Fibroblast of villous mesenchyme (primary cell): ENCODE measurements at places on chromosomes 7 and 10. TPM values are rescaled to one million over a fixed set of nuclear protein-coding genes. Genes with fewer than 3 reads are reported as not detected.

GRCh38 chr10:33327751-33328150 is 6.7 kb downstream of the NRP1 start:
- peak; percentile 33 for DNase-seq

- no peak for DNase-seq
These were observed 6.9 kb downstream of the C7orf57 start for GRCh38 chr7:48042216-48042615.

GRCh38 chr7:21086688-21087087 is 300.0 kb upstream of the SP8 start:
- no peak for DNase-seq

DNA sequence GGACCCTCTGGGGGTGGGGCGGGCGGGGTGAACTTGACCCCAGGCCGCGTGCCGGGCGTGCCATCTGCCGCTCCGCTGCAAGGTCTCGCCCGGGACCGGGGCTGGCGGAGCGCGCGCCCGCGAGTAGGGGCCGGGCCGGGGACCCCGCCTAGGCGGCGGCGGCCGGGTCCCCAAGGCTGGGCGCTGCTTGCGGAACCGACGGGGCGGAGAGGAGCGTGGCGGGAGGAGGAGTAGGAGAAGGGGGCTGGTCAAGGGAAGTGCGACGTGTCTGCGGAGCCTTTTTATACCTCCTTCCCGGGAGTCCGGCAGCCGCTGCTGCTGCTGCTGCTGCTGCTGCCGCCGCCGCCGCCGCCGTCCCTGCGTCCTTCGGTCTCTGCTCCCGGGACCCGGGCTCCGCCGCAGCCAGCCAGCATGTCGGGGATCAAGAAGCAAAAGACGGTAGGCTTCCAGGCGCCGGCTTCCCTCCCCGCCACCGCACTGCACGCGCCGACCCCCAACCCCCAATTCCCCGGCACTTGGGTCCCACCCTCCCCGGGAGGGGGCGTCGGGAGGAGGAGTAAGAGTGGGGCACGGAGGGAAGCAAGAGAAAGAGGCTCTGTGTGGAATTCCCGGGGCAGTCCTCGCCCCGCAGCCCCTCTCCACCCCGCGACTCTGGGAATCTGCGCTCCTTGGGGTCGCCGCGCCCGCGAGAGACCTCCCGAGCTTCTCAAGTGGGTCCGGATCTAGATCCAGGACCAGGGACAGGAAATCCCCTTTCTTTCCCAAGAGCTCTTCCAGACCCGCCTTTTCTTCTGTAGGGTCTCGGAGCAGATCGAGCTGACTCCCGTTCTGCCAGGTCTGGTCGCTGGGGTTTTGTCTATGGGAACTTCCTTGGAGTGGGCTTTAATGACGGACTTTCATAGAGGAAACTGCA is at the start of gene PAPSS2:
TSS of gene PAPSS2 (plus strand) at position 308 of the 913 bp plus-strand sequence. CDS start at position 412, 104 bp downstream.
- peak; percentile 76 for DNase-seq

DNA sequence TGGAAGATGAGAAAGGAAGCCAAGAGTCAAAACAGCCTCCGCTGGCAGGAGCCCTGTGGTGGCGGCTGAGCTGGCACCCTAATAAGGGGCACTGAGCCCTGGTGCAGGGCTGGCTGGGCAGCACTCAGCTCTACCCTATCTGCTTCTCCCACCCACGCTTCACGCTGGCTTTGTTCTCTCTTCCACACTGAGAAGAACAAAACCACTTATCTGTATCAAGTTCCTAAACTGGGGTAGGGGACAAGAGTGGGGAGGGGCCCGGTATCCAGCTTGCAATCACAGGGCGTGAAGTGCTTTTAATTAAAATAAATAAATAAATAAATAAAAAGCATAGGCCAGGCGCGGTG is 52.1 kb downstream of the FAM53B start:
- DNase-seq: no peak

- DNase-seq: peak; percentile 9
These were observed at the start of gene FEZF1 for GRCh38 chr7:122304319-122304975. TSS of gene FEZF1 (minus strand) at chr7:122304750. CDS start at chr7:122304437, 313 bp downstream.

DNA sequence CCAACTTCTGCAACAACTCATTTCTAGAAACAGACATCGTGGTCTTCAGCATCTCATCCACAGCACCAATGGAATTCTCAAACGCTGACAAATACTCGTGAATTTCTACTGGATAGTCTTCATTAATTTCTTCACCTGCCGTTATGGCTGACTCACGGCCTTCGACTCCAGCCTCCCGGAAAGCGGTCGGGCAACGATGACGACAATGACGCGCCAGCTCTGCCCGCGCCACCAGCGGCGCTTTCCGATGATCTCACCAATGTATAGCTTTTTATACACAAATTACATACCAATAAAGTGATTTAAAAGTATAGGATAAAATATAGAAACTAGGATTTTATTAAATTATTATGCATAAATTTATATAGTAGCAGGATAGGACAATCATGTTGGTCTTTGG is 65.7 kb downstream of the CCDC7 start:
- no peak for DNase-seq

The C10orf71 gene
- total RNA-seq: not detected in 2 replicates

The SNX10 gene
- 0.86 and 1.9 TPM in 2 replicates for total RNA-seq

The NUDT5 gene
- total RNA-seq: 59.2 and 64.1 TPM in 2 replicates

The MEIG1 gene
- total RNA-seq: 0.32 TPM in 1 of 2 replicates, not detected in the other
